ENCODE measurements at places on chromosomes 16 and 17. TPM values are rescaled to one million over a fixed set of nuclear protein-coding genes. Genes with fewer than 3 reads are reported as not detected.
A peak's percentile ranks its signal among the peaks of the same experiment; 100 is the strongest.

DNA sequence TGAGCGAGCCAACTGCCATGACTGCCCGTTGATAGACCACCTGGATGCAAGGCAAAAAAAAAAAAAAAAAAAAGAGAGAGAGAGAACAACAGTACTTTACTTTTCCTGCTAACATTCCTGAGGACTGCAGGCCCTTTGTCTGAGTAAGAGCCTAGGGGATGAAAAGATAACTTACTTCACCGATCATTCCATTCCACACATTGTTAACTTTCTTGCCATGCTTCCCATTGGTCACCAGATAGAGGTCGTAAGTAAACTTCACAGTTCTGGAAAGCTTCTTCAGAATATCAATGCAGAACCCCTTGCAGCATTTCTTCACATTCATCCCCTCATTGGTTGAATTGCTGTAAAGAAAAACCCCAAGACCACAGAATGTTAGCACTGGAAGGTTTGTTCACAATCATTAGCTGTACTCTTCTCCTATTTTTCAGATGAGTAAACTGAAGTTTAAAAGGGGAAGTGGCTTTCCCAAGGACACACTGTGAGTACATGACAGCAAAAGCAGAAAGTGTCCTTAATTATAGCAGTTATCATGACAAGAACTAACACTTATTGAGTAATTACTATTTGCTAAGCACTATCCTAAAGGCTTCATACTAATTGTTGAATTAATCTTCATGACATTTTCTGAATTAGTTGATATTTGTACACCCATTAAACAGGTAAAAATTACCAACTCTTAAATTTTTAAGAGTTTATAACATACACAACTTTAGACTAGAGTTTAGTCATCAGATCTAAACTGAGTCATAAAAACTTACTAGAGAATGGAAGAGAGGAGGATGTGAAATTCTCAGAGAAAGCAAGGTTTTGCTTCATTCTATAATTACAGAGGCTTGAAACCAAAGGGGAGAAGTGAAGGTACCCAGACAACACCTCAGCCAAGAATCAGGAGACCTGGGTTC lies 341.2 kb downstream of the GRIN2A start:
- H3K4me1 ChIP-seq = no peaks in the 10 kb centered on the region
- no peak overlapping the region for H3K4me3 ChIP-seq
- no peak for DNase-seq
- H3K27ac ChIP-seq = no peak overlapping the region
- H3K36me3 ChIP-seq = no peaks in the 10 kb centered on the region

DNA sequence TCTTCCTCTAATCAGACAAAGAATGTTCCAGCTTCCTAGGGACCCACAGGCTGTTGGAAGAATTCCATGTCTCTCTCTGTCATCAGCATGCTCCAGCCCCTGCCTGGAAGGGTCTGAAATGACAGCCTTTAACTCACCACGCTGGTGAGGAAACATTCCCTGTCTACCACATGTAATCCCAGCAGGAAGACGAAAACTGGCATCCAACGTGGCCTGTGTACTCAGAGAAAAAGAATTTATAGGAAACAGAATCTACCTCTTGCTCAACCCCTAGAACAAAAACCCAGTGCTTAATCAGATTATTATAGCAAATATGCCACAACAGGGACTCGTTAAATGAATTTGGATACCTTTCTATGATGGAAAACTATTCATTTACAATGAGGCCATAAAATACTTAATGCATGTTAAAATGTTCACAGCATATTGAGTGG lies 147.3 kb upstream of the FOXF1 start:
- no peak overlapping the region for H3K4me3 ChIP-seq

DNA sequence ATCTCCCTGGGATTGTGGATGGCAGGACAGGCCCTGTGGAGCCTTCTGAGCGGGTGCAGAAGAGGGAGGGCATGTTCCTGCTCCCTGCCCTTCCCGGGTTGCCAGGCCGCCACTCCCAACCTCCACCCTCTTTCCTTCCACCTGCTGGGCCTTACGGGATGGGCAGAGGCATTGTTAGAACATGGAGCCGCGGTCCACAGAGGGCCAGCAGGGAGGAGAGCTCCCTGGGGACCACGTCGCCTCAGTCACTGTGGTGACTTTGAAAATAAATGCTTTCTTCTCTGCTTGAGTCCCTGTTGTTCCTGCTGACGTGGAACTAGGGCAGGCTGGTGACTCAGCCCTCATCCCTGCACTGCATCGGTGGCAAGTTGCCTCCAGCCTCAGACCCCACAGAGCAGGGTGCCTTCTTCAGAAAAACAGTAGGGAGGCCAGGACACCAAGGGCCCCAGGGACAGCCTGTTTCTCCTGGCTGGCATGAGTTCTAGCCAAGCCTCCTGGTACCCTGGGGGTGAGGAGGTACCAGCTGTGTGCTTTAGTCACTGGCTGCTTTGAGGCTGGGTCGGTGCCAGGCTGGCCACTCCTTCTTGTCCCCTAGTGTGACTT lies 224.9 kb downstream of the SEC14L1 start:
- peak overlapping the region; percentile 97 for H3K27ac ChIP-seq
- peak; percentile 77 for DNase-seq
- peaks cover 36% of the 10 kb centered on the region for H3K36me3 ChIP-seq
- no peaks in the 10 kb centered on the region for H3K27me3 ChIP-seq
- peak overlapping the region; percentile 54 for H3K4me3 ChIP-seq

DNA sequence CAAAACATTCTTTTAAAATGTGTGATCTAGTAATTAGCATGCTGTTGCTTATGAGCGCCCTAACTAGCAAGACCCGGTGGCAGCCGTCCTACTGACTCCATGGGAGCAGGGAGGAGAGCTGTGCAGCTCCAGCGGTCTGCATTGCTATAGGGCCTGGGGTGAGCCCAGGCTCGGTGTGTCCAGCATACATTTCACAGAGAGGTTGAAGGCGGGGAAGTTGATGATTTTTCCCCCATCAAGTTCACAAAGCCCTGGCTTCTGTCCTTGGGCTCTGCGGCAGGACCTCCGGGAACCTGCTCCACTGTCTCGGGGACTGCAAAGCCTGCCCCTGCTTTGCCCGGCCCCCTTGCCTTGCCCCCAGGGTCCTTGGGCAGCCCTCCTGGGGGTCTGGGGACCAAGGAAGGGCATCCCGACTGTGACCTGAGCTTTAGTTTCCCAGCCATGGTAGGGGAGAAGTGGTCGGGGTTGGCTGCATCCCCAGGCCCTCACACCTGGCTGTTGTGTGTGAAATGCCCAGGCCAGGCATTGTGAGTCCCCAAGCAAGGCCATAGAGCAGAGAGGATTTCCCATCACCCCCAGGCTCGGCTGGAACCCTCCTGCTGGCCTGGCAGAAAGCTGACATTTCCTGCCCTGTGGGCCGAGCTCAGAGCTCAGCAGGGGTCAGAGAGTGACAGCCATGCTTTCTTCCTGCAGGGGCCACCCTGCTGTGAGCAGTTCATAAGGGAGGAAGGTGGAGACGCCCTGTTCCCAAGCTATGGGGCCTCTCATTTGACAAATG lies 24.8 kb downstream of the KCNJ12 start:
- H3K4me1 ChIP-seq = peaks cover 13% of the 10 kb centered on the region
- no peak for DNase-seq
- no peaks in the 10 kb centered on the region for H3K27me3 ChIP-seq
- no peak overlapping the region for H3K27ac ChIP-seq

- H3K4me3 ChIP-seq = no peak overlapping the region
- DNase-seq = peak; percentile 54
- peaks cover 17% of the 10 kb centered on the region for H3K27me3 ChIP-seq
- no peaks in the 10 kb centered on the region for H3K4me1 ChIP-seq
These were observed 54.7 kb downstream of the SLC6A2 start for GRCh38 chr16:55710466-55710865.

DNA sequence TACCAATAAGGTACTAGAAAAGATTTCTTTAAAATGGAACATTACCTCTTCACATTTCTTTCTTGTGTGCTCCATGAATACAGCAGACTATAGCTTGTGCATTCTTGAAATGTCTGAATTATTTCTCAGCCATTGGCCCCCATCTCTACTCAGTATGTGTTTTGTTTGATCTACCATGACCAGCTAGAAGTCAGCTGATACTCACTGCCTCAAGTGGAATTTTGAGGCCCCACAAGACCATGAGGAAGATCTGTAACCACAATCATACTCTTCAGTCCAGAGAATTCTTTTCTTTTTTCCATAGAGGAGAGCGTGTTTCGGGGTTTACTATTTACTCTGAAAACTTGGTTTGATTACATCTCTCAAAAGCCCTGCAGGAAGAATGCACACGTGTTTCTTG lies 319.1 kb downstream of the TOX3 start:
- no peak overlapping the region for H3K4me3 ChIP-seq
- no peak overlapping the region for H3K27ac ChIP-seq
- H3K4me1 ChIP-seq = no peaks in the 10 kb centered on the region
- peaks cover 6% of the 10 kb centered on the region for H3K36me3 ChIP-seq
- H3K27me3 ChIP-seq = no peaks in the 10 kb centered on the region

- no peak overlapping the region for H3K27ac ChIP-seq
- H3K27me3 ChIP-seq = peaks cover 39% of the 10 kb centered on the region
- H3K36me3 ChIP-seq = no peaks in the 10 kb centered on the region
- no peak overlapping the region for H3K4me3 ChIP-seq
- DNase-seq = peak; percentile 16
- no peaks in the 10 kb centered on the region for H3K4me1 ChIP-seq
These were observed 22.8 kb downstream of the PRKCB start for GRCh38 chr16:23858542-23858941.

- H3K27me3 ChIP-seq = no peaks in the 10 kb centered on the region
- H3K4me1 ChIP-seq = peaks cover 21% of the 10 kb centered on the region
- peaks cover 7% of the 10 kb centered on the region for H3K36me3 ChIP-seq
These were observed 11.9 kb upstream of the SP6 start for GRCh38 chr17:47862621-47863440.

DNA sequence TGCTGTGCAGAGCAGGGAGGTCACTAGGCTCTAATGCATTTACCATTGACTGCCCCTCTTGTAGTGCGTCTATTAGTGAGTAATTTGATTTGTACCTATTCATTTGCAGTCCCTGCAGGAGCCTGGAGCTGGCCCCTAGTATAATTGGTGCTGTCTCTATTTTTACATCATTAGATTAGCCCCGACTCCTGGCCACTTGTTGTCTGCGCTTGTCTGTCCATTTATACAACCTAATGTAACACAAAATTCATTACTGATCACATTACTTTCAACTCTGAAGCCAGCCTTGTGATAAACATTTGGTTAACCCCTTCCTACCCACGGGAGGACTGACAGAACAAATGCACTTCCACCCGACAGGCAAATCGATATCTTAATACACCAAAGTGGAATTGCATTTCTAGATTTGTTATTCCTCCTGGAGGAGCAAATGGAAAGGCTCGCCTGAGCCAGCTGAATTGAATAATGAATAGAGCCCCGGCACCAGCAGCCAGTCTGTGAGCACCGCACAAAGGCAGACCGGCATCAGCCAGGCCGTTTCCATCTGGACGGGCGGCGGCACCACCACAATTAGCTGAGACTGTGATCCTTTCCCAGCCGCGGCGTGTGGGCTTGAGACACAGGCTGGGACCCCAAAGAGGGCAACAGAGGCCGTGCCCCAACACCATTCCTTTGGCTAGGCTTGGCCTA lies 18.7 kb upstream of the TBX2 start:
- no peak overlapping the region for H3K27ac ChIP-seq
- no peak overlapping the region for H3K4me3 ChIP-seq
- no peaks in the 10 kb centered on the region for H3K36me3 ChIP-seq
- no peak for DNase-seq

C16orf54 gene
- not detected for total RNA-seq

KRTAP9-2 gene
- not detected for total RNA-seq

DNAI2 gene
- total RNA-seq = not detected

GRCh38 chr16:1612320-1613111 lies at the start of gene CRAMP1:
TSS of gene CRAMP1 (plus strand) at chr16:1612360. CDS start at chr16:1614640, 2,280 bp downstream.
- peak within 1 kb of the TSS; percentile 85 for H3K4me3 ChIP-seq
- H3K27me3 ChIP-seq = no peaks in the 10 kb centered on the region
- H3K4me1 ChIP-seq = peaks cover 16% of the 10 kb centered on the region
- peaks cover 38% of the 10 kb centered on the region for H3K36me3 ChIP-seq
- DNase-seq = peak; percentile 22

C16orf86 gene
- 0.54 TPM for total RNA-seq

DNA sequence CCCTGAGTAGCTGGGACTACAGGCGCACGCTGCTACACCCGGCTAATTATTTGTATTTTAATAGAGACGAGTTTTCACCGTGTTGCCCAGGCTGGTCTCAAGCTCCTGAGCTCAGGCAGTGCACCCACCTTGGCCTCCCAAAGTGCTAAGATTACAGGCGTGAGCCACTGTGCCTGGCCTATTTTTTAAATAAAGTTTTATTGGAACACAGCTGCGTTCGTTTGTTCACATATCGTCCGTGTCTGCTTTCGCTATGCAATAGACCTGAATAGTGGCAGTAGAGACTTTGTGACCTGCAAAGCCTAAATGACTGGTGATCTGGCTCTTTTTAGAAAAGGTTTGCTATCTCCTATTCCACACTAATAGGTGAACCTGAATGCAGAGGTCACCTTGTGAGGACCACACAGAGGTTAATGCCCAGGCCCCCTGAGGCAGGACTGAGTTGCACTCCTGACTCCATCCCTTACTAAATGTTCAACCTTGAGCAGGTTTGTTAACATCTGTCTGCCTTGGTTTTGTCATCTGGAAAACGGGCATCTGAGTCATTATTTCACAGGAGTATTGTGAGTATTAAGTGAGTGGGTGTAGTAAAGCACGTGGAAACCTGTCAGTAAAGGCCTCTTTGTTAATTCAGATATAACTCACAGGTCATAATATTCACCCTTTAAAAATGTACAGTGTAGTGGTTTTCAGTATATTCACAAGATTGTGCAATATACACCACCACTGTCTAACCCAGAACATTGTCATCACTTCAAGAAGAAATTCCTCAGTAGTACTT lies 157.5 kb upstream of the CACNG5 start:
- peaks cover 46% of the 10 kb centered on the region for H3K4me1 ChIP-seq
- no peak overlapping the region for H3K4me3 ChIP-seq
- DNase-seq = peak; percentile 83
- H3K36me3 ChIP-seq = peaks cover 8% of the 10 kb centered on the region
- H3K27me3 ChIP-seq = no peaks in the 10 kb centered on the region

- no peak for DNase-seq
- H3K4me1 ChIP-seq = no peaks in the 10 kb centered on the region
- H3K36me3 ChIP-seq = peaks cover 61% of the 10 kb centered on the region
- no peak overlapping the region for H3K4me3 ChIP-seq
- no peak overlapping the region for H3K27ac ChIP-seq
- H3K27me3 ChIP-seq = no peaks in the 10 kb centered on the region
These were observed 59.3 kb downstream of the USP10 start for GRCh38 chr16:84759061-84759460.

Data from MCF 10A (cell line).